ENCODE measurements at places on chromosomes 3 and 15. TPM values are rescaled to one million over a fixed set of nuclear protein-coding genes. Genes with fewer than 3 reads are reported as not detected.

Gene LRTM1
- not detected for total RNA-seq

Gene REC114
- total RNA-seq = not detected

Gene DAPK2
- total RNA-seq = 3.1 TPM

Gene NOP10
- total RNA-seq = 160 TPM

Gene TM6SF1
- total RNA-seq = 7.5 TPM

Gene ACKR4
- 0.54 TPM for total RNA-seq

DNA sequence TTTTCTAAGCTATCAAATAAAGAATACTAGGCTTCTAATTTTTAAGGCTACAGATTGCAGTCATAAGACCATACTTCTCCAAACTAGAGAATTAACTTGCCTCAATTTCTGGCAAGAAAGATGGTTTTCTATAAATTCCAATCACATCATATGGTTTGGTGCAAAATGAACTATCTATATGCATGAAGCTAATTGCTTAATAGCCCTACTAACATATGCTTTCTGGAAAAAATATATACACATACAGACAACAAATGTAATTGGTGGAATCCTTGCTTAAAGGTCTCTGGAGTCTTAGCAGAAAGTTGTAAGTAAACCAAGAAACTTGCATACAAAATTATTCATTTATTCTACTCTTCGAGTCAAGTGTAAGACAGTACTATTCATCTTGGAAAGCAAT, 113.1 kb upstream of the NANOGP8 start:
- no peak overlapping the region for H3K27ac ChIP-seq
- no peaks in the 10 kb centered on the region for H3K36me3 ChIP-seq

DNA sequence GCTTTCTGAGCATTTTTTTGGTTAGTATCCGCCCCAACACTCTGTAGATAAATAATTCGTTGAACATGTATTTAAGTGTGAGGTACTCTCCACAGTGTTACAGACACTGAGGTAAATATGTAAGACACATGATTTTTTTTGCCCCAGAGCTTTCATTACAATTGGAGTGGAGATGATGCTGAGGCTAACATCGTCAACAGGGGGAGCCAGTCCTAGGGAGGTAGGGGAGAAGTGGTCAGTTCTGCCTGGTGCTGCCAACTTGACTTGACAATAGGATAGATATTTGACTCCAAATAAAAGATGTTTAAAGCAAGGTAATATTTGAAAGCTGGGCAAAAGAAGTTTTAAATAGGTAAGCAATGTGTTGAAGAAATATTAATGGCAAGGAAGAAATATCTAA, 295.7 kb downstream of the UNC13C start:
- no peaks in the 10 kb centered on the region for H3K4me1 ChIP-seq
- no peak for DNase-seq
- H3K27ac ChIP-seq = no peak overlapping the region
- H3K36me3 ChIP-seq = no peaks in the 10 kb centered on the region
- H3K4me3 ChIP-seq = no peak overlapping the region

GRCh38 chr3:177427540-177427939, 230.3 kb upstream of the TBL1XR1 start:
- H3K4me1 ChIP-seq = no peaks in the 10 kb centered on the region
- no peak overlapping the region for H3K27ac ChIP-seq
- no peaks in the 10 kb centered on the region for H3K27me3 ChIP-seq
- H3K36me3 ChIP-seq = no peaks in the 10 kb centered on the region
- H3K4me3 ChIP-seq = no peak overlapping the region

DNA sequence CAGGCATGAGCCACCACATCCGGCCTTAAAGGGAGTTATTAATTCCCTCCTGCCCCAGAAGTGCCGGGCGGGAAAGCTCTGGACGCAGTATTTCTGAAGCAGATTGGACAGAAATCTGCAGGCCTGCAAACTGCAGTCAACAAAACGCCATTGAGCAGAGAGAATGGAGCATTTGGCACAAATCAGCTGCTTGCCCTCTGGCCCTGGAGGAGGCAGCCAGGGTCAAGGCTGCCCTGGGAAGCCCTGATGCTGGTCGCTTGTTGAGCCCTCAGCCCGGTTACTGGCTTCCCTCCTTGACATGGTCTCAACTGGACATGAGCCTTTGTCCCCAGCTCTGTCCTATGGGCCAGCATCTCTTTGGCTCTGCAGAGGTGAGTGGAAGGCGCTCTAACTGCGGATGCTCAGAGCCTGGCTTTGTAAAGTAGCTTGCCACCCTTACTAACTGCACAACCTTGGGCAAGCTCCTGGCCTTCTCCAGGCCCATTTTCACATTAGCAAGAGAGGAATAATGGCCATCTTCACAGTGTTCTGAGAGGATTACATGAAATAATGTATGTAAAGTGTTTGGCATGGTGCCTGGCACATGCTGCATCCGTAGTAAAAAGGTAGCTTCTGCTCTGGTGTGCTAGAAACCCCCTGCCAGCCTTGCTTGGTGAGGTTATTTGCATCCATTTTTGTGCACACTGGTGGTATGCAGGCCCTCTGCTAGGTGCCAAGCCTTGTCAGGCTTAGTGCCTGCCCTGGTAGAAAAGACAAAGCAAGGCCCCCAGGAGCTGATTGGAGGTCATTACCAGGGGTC, 4.1 kb downstream of the SEMA4B start:
- H3K4me3 ChIP-seq = no peak overlapping the region
- H3K36me3 ChIP-seq = peaks cover 42% of the 10 kb centered on the region
- peak overlapping the region; percentile 90 for H3K27ac ChIP-seq

DNA sequence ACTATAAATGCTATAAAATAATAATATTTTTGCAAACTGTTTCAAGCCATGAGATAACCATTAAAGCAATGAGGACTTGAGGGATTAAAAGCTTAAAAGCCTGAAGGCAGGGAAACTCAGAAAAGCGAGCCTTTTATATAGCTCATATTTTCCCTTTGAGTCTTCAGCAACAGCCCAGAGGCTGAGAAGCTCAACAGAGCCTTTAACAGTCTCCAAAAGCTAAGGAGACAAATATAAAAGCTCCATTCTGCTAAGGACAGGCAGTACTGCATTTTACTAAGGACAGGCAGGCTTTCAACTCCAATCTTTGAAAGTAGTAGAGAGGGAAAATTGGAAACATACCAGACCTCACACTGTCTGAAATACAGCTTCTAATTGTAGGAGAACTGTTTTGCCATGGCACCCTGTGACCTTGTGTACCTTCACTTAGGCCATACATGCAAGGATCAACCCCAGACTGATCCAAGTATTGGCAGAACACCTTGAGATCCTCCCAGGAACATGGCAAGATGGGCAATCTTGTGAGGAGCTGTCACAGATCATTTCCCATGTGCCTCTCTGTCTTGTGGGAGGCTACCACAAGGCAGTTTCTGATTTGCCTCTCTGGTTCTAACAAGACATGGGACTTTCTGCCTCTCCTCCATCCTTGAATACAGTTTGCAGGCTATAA, 53.1 kb upstream of the ARNT2 start:
- no peak overlapping the region for H3K27ac ChIP-seq
- no peak for DNase-seq
- no peaks in the 10 kb centered on the region for H3K36me3 ChIP-seq

DNA sequence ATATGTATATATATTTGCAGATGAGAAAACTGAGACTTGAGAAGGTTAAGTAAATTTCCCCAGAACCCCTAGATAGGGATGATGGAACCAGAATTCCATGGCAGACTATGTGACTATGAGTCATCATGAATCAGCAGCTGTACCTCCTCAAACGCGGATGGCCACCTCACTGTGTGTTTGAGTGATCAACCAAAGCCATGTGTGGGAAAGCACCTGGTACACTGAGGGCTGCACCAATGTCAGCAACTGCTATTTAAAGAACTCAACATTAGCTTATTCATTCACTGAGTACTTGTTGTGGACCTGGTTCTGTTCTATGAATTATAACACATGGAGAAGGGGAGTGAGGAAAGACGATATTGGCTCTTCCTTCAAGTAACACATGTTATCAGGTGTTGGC, 377.0 kb downstream of the GAP43 start:
- peak; percentile 62 for DNase-seq
- no peak overlapping the region for H3K4me3 ChIP-seq
- no peak overlapping the region for H3K27ac ChIP-seq
- no peaks in the 10 kb centered on the region for H3K27me3 ChIP-seq
- peaks cover 21% of the 10 kb centered on the region for H3K4me1 ChIP-seq

DNA sequence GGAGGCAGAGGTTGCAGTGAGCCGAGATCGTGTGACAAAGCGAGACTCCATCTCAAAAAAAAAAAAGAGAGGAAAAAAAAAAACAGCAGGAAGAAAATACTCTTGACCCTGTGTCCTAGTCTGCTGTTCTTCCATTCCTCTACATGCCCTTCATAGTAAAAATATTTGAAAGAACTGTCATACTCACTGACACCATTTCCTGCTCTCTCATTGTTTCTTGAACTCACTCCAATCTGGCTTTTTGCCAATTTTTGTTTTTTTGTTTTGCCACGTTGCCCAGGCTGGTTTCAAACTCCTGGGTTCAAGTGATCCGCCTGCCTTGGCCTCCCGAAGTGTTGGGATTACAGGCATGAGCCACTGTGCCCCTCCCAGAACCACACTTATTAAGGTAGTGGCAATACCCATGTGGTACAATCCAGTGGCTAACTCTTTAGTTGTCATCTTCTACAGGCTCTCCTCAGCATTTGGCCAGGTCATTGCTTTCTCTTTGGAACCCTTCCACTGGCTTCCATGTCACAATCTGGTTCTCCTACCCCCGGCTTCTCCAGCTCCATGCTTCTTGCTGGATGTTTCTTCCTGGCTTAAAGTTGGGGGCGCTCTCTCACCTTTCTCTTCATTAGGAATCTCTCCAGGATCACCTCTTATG, 238.2 kb upstream of the C2CD4B start:
- H3K36me3 ChIP-seq = no peaks in the 10 kb centered on the region
- DNase-seq = no peak
- H3K27ac ChIP-seq = no peak overlapping the region
- peaks cover 13% of the 10 kb centered on the region for H3K4me1 ChIP-seq

- H3K27me3 ChIP-seq = no peaks in the 10 kb centered on the region
- DNase-seq = no peak
- no peaks in the 10 kb centered on the region for H3K36me3 ChIP-seq
- no peak overlapping the region for H3K4me3 ChIP-seq
- H3K27ac ChIP-seq = no peak overlapping the region
- no peaks in the 10 kb centered on the region for H3K4me1 ChIP-seq
Measured at GRCh38 chr3:41267975-41268640, 68.8 kb downstream of the CTNNB1 start.

DNA sequence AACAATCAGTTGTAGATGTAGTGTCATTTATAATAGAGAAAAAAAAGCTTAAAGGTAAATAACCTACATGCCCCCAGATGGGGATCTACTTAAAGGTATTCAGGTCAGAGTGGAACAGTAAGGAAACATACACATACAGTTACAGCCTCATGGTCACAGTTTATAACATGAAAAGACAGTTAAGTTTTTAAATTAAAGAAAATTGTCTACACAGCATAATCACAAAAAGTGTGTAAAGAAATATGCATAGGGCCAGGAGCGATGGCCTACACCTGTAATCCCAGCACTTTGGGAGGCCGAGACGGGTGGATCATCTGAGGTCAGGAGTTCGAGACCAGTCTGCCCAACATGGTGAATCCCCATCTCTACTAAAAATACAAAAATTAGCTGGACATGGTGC, 6.8 kb downstream of the RHOV start:
- no peak overlapping the region for H3K4me3 ChIP-seq
- no peaks in the 10 kb centered on the region for H3K36me3 ChIP-seq
- no peaks in the 10 kb centered on the region for H3K4me1 ChIP-seq
- no peak for DNase-seq
- no peaks in the 10 kb centered on the region for H3K27me3 ChIP-seq

GRCh38 chr15:90665288-90666134, 51.6 kb upstream of the BLM start:
- no peaks in the 10 kb centered on the region for H3K27me3 ChIP-seq
- H3K4me1 ChIP-seq = peaks cover 4% of the 10 kb centered on the region
- peak; percentile 83 for DNase-seq
- peak overlapping the region; percentile 84 for H3K4me3 ChIP-seq
- H3K36me3 ChIP-seq = no peaks in the 10 kb centered on the region
- H3K27ac ChIP-seq = peak overlapping the region; percentile 87

GRCh38 chr3:189458528-189458927, 172.7 kb upstream of the TP63 start:
- H3K27me3 ChIP-seq = no peaks in the 10 kb centered on the region
- no peaks in the 10 kb centered on the region for H3K4me1 ChIP-seq
- H3K27ac ChIP-seq = no peak overlapping the region
- H3K36me3 ChIP-seq = no peaks in the 10 kb centered on the region

DNA sequence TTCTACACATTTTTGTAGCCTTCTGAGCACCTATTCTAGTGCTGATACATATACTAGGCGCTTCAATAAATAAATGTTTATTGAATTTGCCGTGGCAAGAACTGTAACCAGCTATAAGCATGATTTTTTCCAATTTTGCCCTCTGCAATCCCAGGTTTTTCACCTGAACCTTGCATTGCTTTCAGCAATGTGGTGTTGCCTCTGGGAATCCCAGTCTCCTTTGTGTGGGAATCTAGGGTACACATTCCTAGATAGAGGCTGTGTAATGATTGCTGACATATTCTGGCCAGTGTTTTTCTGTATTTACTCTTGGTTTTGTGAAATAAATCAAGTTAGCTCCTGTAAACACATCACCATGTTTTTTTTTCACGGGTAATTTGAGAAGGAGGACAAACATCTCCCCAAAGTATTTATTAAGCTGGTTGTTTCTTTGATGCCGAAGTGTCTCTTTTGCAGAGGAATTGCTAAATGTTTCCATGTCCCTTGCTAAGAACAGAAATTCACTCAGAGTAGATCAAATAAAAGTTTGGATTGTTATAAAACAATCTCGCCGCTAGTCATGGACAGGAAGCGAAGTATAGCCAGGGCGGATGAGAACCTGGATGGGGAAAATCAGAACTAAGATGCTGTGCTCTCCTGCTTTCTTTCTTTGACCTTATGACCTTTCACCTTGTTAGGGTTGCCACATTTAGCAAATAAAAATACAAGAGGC, 1.2 kb downstream of the CFAP91 start:
- H3K4me1 ChIP-seq = no peaks in the 10 kb centered on the region
- no peaks in the 10 kb centered on the region for H3K27me3 ChIP-seq
- peak overlapping the region; percentile 4 for H3K4me3 ChIP-seq
- no peaks in the 10 kb centered on the region for H3K36me3 ChIP-seq
- H3K27ac ChIP-seq = peak overlapping the region; percentile 61

GRCh38 chr15:77546050-77546501, 86.6 kb downstream of the LINGO1 start:
- no peaks in the 10 kb centered on the region for H3K36me3 ChIP-seq
- peak; percentile 27 for DNase-seq
- H3K4me1 ChIP-seq = peaks cover 13% of the 10 kb centered on the region
- no peak overlapping the region for H3K4me3 ChIP-seq
- no peaks in the 10 kb centered on the region for H3K27me3 ChIP-seq
